ENCODE measurements at places on chromosomes 2 and 18.

GRCh38 chr18:51053814-51054213, 23.8 kb downstream of the SMAD4 start:
- DNase-seq = no peak

GRCh38 chr2:28049899-28050298, 159.4 kb downstream of the BABAM2 start:
- DNase-seq = no peak

GRCh38 chr2:151611351-151611750, 122.9 kb downstream of the NEB start:
- DNase-seq = no peak

- no peak for DNase-seq
Observed at GRCh38 chr2:177606636-177607035, 214.1 kb downstream of the AGPS start.

DNA sequence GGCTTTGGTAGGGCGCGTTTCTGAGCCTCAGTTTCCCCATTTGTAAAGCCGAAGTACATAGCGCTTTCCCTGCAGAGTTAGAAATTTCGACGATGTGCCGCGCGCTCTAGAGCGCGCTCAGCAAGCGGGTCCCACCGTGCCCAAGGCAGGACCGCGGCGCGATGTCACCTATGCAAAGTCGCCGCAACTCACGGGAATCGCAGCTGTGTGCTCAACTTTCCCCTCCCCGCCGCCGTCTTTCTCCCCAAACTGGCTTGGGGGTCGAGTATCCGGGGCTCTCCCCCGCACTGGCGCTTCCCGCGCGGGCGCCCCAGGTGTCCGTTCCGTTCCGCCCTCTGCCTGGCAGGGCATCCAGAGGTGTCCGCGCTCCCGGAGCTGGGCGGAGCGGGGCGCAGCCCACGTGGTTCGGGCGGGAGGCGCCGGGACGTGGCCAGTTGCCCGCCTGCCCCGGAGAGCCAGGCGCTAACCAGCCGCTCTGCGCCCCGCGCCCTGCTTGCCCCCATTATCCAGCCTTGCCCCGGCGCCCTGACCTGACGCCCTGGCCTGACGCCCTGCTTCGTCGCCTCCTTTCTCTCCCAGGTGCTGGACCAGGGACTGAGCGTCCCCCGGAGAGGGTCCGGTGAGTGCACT, at the start of gene MLPH:
Gene MLPH (plus strand): TSS at position 433 of the 630 bp plus-strand sequence. CDS start 6,176 bp downstream, outside the sequence.
- DNase-seq = no peak

DNA sequence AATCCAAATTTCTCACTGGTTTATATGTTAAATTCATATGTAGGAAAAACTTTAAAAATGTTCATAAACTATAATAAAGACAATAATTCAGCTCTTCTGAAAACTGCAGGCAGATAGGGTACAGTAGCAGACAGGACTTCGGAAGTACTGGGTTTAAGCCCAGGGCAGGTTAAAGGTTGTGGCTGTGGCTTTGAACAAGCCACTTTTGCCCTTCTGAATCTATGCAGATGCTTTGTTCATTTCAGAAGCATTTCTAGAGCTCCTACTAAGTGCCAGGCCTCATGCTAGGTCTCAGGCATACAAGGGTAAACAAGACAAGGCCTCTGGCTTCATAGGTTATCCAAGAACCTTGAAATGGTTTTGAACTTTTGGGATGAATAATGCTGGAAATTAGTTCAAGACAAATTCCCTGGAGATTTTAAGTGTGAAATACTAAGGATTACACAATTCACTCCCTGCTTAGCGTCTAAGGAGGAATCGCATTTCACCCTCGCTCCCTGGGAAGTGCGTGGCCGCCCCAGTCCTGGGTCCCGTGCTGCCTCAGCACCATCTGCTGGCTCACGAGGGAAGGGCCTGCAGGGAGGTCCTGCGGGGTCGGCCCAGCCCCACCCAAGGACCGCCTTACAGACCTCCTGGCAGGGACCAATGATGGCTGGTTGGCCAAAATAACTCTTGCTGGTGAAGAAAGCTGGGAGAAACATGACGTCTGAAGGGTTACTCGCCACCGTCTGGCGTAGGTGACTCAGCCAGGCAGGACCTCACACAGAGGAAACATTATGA, 67.7 kb upstream of the L3MBTL4 start:
- peak; percentile 0 for DNase-seq

GRCh38 chr2:23926290-23926749, 603 bp downstream of the ATAD2B start:
- DNase-seq = no peak
